ENCODE measurements at places on chromosomes 13 and 19.
A peak's percentile ranks its signal among the peaks of the same experiment; 100 is the strongest.

GRCh38 chr13:110309661-110310524, 2.8 kb downstream of the COL4A2 start:
- no peak for DNase-seq

DNA sequence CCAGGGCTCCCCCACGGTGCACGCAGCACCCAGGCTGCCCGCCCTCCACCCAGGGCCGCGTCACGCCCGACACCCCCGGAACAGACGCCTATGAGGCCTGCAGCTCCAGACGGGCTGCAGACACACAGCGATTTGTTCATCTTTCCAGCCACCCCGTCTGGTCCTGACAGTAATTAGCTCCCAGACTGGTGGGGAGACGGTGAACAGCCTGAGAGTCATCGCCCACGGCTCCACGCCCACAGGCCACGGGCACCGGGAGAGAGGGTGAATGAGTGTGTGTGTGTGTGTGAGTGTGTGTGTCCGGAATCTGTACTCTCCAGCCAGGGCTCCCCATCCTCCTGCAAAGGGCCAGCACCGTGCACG, 18.1 kb downstream of the GADD45B start:
- DNase-seq, result no peak

DNA sequence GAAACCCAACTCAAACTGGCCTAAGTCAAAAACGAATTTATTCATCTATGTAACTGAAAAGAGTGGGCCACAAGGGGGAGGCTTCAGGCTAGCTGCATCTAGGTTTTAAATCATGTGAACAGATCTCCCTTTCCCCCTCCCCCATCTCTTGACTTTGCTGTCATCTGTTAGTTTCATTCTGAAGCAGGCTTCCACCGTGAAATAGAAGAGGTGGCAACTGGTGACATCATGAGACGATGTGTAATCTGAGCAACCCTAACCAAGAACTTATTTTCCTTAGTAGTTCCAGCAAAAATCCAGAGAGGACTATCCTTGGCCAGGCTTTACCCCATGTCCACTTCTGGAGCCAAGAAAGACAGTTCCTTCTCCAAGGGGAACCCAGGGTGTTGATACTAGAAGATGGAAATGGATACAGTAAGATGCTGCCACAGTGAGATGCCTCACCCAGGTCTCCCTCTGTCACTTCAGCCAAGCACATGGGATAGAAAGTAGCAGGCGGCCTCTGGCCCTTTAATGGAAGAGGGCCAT, 9.4 kb downstream of the SAMD4B start:
- DNase-seq, result peak; percentile 23

- no peak for DNase-seq
Measured at GRCh38 chr19:43286786-43287185, 17.5 kb upstream of the PSG9 start.

DNA sequence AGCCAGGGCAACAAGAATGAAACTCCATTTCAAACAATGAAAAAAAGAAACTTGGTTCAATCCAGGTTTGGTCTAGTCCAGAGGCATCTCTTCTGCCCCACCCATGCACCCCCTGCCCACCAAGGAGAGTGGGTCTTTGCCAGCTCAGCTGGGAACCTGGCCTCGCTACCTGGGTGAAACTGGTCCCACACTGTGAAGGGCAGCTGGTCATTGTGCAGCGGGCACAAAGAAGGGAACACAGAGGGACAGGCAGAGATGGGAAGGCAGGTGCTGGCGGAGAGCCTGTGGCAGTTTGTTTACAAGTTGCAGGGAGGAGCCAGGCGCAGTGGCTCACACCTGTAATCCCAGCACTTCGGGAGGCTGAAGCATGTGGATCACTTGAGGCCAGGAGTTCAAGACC, 50.2 kb downstream of the CPAMD8 start:
- no peak for DNase-seq

DNA sequence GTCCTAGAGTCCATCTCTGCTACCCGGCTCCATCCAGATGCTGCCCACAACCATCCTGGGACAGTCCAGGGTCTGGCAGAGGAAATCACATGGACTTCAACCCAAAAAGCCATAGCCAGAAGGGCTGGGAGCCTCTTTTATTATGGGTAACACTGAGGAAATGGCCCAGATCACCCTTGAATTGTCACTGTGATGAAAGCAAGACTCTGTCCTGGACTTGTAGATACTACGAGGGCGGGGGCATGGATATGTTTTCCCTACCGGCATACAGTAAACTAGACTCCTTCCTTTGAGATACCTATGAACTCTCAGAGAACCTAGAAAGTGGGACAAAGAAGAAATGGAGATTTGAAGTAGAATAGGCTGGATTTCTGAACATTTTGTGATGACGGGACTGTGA, 110.3 kb downstream of the LACC1 start:
- no peak for DNase-seq

GRCh38 chr13:26996965-26997752, 174.5 kb downstream of the USP12 start:
- DNase-seq, result no peak

DNA sequence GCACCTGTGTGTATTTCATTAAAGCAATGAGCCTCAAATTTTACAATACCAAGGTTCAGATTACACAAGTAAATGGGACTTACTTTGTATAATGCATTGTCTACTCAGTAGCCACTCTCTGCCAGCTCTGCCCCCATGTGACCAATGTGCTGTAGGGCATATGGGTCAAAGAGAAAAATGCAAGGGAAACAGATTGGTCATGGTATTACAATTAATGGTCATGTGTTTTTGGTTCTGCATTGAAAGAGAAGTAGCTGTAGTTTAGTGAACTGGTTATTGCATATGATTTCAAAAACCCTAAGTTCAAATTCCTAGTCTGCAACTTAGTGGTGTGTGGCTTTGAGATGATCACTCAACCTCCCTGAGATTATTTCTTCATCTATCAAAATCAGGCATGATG, 545.4 kb downstream of the SUCLA2 start:
- DNase-seq, result no peak

DNA sequence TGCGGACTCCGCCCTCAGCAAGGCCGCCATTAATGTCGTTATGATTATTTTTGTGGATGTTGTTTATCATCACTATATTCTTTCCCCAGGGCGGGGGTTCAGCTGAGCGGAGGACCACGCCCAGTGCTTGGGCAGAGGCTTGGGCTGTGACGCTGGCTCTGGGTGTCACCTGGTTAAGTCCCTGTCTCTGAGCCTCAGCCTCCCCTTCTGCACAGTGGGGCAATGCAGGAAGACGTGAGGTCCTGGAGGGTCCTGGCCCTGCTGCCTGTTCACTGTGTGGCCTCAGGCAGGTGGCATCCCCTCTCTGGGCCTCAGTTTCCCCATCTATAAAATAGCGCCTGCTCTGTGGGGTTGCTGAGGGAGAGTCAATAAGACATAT, 32.5 kb downstream of the NFIC start:
- no peak for DNase-seq

GRCh38 chr13:97875218-97875617, 78.3 kb upstream of the IPO5 start:
- DNase-seq, result no peak

GRCh38 chr13:33541456-33541855, 255.9 kb upstream of the STARD13 start:
- DNase-seq, result no peak

GRCh38 chr19:42555801-42556200, 27.5 kb upstream of the CEACAM1 start:
- no peak for DNase-seq

GRCh38 chr19:28737021-28737895, 475.7 kb downstream of the UQCRFS1 start:
- no peak for DNase-seq

DNA sequence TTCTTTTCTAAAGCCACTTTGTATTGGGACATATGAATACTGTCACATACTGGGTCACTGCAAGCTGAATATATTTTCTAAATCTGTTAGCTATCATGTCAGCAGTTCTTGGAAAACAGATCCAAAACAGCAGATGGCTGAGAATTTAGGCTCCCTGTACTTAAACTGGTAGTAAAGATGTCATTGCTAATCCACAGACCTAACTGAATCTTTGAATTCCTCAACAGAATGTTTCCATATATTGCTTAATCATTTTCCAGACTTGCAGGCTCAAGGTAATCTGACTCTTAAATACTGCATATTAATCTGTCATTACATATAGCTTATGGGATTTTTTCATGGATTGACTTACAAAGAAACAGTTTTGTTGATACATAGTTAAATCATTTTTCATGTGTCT, 639.0 kb upstream of the KLHL1 start:
- no peak for DNase-seq

DNA sequence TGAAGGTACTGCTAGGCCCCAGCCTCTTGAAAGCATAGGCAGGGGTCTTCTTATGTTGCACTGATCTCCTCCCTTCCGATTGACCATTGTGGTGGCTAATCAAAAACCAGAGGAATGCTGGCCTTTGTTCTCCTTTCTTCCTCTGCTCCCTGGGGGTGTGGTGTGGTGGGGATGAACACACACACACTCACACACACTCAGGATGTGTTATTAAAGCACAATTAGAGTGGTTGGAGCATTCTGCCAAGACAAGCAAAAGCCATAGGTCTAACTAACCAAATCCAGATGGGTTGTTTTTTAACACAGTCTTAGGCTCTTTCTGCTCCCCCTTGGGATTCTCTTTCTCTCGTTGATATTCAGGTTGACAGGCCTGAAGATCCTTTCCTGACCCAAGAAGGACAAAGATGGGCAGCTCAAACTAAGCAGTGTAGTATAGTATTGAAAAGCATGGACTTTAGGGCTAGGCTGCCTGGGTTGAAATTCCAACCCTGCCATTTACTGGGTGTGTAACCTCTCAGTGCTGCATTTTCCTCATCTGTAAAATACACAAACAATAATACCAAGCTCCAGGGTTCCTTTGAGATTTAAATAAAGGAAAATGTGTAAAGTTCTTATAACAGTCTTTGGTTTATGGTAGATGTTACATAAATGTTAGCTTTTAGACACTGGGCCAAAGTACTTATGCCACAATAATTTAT, 25.5 kb upstream of the DGKH start:
- DNase-seq, result no peak

GRCh38 chr13:51721496-51721895, 82.5 kb downstream of the DHRS12 start:
- no peak for DNase-seq

- DNase-seq, result peak; percentile 33
Measured at GRCh38 chr13:22082437-22083100, 411.7 kb downstream of the FGF9 start.

- no peak for DNase-seq
Measured at GRCh38 chr13:111322001-111322915, 1.8 kb downstream of the TEX29 start.

GRCh38 chr13:102751886-102752285, 21.7 kb downstream of the TEX30 start:
- DNase-seq, result no peak

GRCh38 chr19:48603001-48603400, 3.5 kb upstream of the SPACA4 start:
- DNase-seq, result no peak

DNA sequence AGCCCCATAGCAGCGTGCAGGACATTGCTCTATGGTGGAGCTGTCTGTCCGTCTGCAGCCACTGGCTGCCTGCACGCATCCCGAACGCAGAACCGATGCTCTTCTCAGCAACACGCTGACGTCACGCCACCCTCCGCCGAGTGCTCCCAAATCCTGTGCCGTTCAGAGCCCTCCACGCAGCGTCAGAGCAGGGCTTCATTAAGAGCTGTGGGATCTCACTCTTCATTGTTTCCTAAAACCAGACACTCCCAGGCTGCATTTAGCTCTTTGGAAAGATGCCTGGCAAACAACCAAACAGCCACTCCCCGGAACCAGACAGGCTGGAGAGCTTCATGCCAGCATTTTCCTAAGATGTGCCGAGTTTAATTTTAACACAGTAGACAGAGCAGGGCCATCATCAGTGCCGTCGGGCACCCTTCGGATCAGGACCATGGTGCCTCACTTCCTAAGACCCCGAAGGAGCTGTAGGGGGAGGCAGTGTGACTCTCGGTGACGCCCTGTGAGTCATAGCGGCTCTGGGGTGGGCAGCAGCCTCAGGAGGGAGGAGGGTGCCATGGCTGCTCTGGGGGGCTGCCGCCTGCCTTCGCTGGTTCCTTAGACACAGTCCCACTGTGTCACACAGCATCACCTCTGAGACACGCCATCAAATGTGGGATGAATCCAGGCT, 131.5 kb upstream of the MCF2L start:
- no peak for DNase-seq

- no peak for DNase-seq
Measured at GRCh38 chr19:42505066-42505465, 23.2 kb downstream of the CEACAM1 start.

DNA sequence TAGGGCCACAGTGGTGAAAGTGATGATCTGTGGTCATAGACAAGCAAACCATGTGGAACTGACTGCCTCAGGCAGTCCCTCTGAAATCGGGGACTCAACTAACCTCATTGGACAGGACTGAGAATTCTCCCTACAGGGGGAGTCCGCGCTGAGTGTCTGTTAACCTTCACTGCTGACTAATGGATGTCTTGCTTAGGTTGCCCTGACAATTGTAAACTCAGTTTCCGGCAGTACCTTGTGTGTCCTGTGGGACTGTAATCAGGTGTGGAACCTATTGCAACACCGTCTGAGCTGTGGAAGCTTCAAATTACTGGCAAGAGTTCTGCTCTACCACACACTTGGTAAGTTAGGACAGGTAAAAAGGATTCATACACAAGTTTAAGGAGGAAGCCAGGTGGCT, 21.8 kb downstream of the ZNF77 start:
- no peak for DNase-seq

- DNase-seq, result no peak
Measured at GRCh38 chr13:111139873-111140561, 24.9 kb downstream of the ARHGEF7 start.

DNA sequence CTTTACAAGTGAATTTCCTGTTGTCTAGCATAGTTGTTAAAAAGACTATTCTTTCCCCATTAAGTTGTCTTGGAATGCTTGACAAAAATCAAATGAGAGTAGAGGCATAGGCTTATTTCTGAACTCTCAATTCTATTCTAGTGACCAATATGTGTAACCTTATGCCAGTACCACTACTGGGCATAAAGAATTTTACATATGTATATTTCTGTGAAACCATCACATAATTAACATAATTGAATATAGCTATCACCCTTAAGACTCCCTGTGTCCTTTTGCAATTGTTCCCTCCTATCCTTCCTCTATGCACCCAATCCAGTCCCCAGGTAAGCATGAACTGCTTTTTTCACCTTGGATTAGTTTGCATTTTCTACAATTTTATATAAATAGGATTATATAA, 165.0 kb downstream of the DNAJC3 start:
- DNase-seq, result no peak

DNA sequence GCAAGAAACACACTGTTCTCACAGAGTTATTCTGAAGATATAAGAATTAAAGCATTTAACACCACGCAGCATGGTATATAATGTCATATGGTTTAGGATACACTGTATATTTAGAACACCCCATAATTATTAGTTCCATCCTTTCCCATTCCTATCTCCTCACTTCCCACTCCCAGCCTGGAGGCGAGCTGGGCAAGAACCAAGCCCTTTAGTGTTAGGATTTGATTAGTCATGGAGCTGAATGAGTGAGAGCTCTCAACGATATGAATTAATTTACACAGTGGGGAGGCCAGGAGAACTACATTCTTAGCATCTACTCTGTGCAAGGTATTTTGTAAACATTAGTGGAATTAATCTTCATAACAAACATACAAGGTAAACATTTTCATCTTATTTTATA, 934.3 kb downstream of the DIAPH3 start:
- DNase-seq, result no peak

GRCh38 chr13:96671073-96671472, 323.2 kb downstream of the OXGR1 start:
- DNase-seq, result no peak

GRCh38 chr13:49424011-49424560, 19.8 kb downstream of the CAB39L start:
- no peak for DNase-seq

GRCh38 chr19:4571305-4571917, 11.9 kb upstream of the SEMA6B start:
- DNase-seq, result no peak
